ENCODE measurements at places on chromosomes 4 and X. TPM values are rescaled to one million over a fixed set of nuclear protein-coding genes. Genes with fewer than 3 reads are reported as not detected.

CFAP47 gene
- not detected for total RNA-seq

LGI2 gene
- not detected for total RNA-seq

TEX11 gene
- total RNA-seq = not detected

STBD1 gene
- total RNA-seq = 5.8 TPM

MAGEB1 gene
- not detected for total RNA-seq

CNKSR2 gene
- 4.7 TPM for total RNA-seq

PCDH11X gene
- not detected for total RNA-seq

MAGEE2 gene
- total RNA-seq = not detected

NLRP2B gene
- total RNA-seq = not detected

AWAT2 gene
- not detected for total RNA-seq

FAM47C gene
- total RNA-seq = not detected

SEC24D gene
- total RNA-seq = 103 TPM

CT47A7 gene
- not detected for total RNA-seq

GPRIN3 gene
- 0.43 TPM for total RNA-seq

USP17L10 gene
- total RNA-seq = not detected

RAP2C gene
- 24.2 TPM for total RNA-seq

All from fibroblast of villous mesenchyme (primary cell).